ENCODE measurements at places on chromosomes 16 and 17. TPM values are rescaled to one million over a fixed set of nuclear protein-coding genes. Genes with fewer than 3 reads are reported as not detected.

DNA sequence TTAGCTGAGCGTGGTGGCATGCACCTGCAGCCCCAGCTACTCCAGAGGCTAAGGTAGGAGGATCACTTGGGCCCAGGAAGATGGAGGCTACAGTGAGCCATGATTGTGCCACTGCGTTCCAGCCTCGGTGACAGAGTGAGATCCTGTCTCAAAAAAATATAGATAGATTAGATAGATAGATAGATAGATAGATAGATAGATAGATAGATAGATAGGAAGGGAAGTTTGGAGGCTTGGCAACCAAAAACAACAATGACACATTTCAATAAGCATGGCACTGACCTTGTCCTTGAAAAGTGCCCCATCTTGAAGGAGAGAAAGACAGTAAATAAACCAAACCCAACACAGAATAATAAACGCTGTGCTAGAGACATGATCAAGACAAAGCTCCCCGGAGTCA, 57.6 kb upstream of the FA2H start:
- no peak for DNase-seq

DNA sequence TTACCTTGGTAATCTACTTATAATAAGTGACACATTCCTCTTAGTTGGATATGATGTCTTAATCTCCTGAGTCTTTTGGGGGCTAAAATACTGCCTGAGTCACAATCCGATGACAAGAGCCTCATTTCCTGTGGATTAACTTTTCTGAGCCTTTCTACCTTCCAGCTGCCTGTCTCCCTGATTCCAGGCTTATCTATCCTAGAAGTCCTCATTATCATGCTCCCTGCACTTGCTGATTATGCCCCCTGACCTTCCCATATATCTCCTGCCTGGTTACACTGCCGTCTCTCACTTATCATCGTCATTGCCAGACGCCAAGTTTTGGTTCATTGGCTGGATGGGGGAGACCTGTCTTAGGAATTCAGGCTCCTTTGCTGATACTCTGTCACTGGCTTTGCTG, 727.4 kb upstream of the CA10 start:
- DNase-seq, result no peak

GRCh38 chr16:10569621-10570020, 10.8 kb downstream of the EMP2 start:
- DNase-seq, result no peak

Gene VPS9D1
- 11.7 TPM for total RNA-seq

- peak; percentile 39 for DNase-seq
These were observed 11.2 kb downstream of the SULT1A2 start for GRCh38 chr16:28585674-28586073.

All from heart right ventricle (tissue), 16 donors.